ENCODE measurements at places on chromosomes 16 and 17.

DNA sequence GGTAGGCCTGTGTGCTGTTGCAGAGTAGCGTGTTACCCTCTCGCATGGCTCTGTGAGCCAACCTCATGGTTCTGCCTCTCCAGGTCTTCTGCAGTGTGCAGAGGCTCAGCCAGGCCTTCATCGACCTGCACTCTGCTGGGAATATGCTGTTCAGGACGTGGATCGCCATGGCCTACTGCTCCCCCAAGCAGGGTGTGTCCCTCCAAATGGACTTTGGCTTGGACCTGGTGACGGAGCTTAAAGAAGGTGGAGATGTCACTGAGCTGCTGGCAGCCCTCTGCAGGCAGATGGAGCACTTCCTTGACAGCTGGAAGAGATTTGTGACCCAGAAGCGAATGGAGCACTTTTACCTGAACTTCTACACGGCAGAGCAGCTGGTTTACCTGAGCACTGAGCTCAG is 75.8 kb upstream of the ENDOV start:
- DNase-seq: no peak

DNA sequence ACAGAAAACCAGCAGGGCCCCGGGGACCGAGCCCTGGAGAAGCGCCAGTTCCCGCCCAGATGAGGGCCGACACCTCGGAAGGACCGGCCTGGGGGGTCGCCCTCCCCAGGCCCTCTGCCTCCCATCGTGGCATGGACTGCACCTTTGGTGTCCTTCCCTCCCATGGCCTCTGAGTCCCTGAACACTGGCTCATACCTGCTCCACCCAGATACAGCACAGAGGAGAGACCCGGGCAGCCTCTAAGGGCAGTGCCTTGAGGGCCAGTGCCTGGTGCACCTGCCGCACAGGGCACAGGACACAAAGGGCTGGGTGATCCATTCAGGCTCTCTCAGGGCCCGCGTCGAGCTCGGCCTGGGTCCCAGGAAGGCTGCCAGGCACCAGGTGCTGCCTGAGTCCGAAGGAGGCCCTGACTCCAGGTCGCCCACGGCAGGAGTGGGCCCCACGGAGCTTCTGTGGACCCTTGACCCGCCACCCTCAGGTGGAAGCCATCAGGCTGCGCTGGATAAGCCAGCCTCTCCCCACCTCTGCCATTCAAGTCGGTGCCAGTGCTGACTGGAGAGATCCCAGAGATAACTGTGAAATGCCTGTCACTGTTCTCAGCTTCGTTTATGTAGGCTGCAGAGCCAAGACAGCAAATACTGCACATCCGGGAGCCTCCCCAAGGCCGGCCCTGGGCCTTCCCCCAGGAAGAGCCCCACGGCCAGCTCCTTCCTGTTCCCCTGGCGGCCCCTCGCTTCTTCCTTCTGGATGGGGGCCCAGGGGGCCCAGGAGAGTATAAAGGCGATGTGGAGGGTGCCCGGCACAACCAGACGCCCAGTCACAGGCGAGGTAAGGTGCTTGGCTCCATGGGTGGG is at the start of gene ZG16B:
ZG16B (plus strand) TSS at position 803 of the 854 bp plus-strand sequence. CDS start 139 bp downstream, outside the sequence.
- DNase-seq: no peak

DNA sequence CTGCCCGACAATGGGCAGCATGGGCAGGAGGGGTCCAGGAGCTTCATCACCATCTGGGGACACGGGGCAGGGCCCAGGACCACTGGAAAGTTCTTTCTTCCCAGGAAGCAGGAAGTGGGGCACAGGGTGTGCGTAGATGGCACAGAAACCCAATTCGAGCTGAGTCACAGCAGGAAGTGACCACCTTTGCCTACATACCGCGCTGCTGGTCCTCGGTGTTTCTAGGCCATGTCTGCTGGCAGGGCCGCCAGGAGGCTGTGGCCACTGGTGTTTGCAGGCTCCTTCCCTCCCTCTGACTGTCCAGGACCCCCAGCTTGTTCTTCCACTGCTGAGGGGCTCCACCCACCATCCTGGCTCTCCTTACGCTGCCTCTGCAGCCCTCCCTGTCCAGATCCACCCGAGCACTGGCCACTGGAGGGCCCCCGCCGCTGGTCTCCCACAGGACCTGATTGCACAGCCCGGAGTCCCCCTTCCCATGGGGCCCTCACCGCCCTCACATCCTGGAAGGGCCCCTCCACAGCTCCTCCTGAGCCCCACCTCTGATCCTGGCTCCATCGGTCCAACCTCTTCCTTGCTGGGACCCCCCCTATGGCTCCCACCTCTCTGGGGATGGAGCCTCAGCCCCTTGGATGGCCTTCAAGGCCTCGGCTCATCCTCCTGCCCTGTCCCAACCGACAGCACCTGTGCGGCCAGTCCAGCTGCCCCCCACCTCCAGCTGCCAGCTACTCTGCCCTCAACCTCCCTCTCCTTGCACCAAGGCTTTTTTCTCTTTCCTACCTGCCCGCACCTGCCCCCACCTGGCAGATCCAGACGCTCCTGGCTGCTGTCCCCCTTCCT is 14.5 kb upstream of the RASD1 start:
- DNase-seq: no peak

DNA sequence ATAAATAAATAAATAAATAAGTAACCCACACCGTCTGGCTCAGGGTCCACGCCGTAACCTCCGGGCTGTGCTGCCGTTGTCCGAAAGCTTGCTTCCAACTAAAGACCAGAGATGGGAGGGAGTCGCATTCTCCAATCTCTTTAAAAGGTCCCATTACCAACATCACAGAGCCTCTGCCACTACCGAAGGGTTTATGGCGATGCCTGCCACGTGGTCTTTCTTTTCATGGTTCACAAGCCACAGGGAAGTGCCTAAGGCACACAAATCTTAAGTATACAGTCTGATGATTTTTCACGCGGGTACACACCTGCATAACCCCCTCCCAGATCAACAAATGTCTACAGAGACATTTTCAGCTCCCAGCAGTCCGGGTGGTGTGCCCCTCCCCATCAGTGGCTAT is 1.4 kb downstream of the COTL1 start:
- DNase-seq: no peak

DNA sequence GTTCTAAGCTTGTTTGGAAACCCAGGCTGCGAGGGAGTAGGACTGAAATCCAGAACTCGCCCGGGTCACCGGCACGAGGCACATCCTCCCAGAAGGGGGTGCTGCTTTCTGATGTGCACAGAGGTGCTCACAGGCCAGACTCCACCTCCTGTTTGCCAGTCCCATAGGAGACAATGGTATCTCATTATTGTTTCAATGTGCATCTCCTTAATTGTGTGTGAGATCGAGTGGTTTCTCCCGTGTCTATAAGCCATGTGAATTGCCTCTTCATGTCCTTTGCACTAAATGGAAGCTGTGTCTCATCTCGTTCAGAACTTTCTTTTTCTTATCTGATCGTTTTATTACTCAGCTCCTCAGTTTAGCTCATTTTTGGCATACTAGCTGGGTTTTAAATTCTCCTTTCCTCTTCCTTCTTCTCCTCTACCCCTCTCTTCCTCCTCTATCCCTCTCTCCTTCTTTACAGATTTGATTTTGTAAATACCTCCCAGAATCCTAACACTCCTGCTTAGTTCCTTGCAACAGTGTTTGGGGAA is 32.1 kb upstream of the PRKCB start:
- DNase-seq: no peak

GRCh38 chr17:10114931-10115535 is 83.4 kb downstream of the GAS7 start:
- DNase-seq: no peak
